ENCODE measurements at places on chromosomes 12 and 14.
A peak's percentile ranks its signal among the peaks of the same experiment; 100 is the strongest.

- no peak for DNase-seq
Observed at GRCh38 chr14:104277416-104278213, 139.2 kb downstream of the KIF26A start.

GRCh38 chr14:37172936-37173614 lies 669 bp upstream of the SLC25A21 start:
- DNase-seq: no peak

DNA sequence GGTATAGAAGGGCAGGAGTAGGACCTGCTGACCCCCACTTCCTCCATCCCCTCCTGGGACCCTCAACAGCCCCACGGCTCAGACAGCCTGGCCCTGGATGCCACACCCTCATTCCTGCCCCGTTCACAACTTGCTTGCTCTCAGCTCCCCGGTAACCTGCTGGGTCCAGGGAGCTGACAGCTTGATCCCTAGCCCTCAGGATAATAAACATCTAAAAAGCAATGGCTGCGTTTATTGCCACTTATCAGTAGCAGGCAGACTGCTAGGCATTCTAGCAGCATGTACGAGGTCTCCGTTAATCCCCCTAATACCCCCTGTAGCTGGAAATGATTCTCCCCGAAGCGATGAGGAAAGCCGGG lies 24.3 kb upstream of the RPLP0 start:
- no peak for DNase-seq

- DNase-seq: no peak
Observed at GRCh38 chr12:106837782-106838181, 63.3 kb downstream of the RIC8B start.

DNA sequence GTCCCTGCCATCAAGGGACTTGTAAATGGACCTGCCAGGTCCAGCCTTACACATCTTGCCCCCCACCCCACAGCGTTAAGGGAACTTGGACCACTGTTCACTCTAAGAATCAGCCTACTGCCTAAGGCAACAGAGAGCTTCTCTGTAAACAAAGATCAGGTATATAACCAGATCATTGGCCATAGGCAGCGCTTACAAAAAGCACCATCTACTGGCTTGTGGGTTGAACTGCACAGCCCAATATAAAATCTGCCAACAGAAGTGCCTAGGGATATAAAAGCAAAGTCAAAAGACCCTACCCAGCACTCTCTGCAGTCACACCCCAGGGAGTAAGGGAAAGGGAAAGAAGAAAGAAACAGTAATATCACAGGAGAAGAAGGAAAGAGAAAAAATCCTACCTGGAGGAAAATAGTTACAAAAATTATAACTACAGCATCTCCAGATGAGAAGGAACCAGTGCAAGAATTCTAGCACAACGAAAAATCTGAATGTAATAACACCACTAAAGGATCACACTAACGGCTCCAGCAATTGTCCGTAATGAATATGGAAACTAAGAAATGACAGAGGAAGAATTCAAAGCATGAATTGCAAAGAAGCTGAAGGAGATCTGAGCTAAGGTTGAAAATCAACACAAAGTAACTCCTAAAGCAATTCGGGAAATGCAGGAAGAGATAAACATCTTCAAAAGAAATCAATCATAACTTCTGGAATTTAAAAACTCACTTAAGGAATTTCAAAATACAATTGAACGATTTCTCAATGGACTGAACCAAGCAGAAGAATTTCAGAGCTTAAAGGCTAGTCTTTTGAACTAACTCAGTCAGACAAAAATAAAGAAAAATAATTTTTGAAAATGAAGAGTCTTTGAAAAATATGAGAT lies 95.2 kb upstream of the PCED1B start:
- DNase-seq: no peak

DNA sequence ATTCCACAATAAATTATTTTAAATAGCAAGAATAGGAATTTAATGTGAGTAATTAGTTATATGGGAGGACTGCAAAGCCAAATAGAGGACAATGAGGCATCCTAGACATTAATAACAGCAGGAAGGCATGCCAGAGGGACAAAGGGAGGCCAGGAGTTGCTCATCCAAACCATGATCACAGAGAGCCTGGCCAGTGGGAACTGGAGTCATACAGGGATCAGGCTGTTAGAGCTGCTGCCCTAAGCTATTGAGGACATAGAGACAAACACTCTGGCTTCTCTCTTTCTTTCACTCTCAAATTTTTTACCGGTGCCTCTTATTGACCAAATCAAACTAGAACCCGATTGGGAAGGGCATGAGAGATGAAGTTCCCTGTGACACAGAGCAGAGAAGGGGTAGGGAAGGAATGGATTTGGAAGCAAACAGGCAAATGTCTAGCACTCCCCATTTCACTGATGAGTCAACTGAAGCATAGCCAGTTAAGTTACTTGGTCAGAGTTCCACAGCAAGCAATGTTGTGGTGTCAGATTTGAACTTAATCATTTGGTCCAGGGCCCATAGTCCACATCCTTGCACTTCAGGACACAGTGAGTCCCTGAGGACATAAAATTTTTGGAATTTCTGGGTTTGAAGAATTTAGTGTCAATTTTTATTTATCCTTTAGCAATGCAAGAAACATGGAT lies 17.9 kb upstream of the CFAP54 start:
- no peak for DNase-seq

DNA sequence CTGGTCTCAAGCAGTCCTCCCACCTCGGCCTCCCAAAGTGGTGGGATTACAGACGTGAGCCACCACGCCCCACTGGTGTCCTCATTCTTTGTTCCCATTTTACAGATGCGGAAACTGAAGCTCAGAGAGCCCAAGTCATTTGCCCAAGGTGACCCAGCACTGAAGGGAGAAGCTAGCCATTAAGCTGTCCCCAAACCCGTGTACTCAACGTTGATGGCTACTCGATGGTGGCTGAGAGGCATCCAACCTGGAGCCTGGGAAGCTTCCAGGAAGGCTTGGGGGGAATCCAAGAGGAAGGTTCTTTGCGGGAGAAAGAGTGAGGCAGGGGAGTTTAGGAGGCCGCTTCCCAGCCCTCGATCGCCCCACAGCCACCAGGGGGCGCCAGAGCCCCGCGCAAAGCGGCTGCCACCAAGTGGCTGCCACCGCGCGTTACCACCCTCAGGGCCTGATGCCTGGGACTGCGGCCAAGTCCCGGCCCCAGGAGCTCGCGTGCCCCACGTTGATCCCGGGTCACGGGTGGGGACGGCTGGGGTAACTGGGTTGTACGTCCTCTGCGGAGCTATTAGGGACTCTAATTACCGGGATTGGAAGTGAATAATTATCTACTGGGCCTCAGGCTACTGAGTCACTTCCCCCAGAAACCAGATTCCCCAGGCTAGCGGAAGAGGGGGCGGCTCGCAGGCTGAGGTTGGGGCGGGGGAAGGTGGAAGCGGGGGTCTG lies 8.8 kb upstream of the SH2B3 start:
- DNase-seq: peak; percentile 70

DNA sequence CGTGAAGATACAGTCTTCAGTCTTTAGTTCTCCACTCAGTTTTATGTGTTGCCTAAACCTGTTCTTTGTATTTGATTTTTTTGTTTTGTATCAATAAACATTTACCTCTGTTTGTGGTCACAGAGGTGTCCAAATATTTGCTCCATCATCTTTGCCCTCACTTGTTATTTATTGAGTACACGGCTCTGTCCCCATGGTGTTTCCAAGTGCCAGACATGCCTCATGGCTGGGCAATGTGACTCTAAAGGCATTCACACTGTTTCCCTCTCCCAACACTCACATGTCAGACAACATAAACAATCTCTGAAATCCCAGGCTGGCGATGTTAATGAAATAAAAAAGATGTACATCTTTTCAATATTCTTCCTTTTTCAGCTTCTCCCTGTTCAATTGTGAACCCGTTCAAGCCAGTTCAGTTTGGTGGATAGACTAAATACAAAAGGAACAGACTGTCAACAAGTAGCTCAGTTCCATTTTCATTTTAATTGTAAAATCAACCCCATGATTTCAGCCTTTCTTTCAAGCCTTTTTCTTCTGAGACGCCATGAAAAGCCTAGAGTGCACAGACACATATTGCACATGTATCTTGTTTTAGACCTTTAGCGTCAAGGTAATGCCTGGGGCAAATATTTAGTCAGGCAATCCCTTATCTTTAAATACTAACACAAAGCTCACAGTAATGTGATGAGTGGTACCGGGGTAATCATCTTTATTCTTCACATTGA lies 680.7 kb downstream of the GALC start:
- DNase-seq: no peak

DNA sequence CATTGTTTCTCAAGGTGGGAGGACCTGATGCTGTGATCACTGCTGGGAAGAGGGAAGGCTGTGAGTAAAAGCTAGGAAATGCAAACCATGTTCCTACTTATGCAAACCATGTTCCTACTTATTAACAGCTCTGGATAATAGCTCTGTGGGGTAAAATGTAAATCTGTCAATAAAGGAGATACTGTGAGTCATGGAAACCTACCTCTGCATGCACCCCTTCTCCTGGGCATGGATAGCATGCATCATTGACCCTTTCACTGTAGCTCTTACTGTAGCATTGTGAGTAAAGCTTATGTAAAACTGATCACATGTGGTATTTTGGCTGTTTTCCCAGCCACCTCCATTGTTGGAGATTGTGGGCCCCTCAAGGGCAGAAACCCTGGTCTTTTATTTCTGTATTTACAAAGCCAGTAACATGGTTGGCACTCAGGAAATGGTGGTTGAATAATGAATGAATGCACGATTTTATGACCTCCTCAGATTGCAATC lies 253.7 kb downstream of the GRIN2B start:
- no peak for DNase-seq

GRCh38 chr12:57810450-57810849 lies 8.1 kb downstream of the AVIL start:
- DNase-seq: no peak

DNA sequence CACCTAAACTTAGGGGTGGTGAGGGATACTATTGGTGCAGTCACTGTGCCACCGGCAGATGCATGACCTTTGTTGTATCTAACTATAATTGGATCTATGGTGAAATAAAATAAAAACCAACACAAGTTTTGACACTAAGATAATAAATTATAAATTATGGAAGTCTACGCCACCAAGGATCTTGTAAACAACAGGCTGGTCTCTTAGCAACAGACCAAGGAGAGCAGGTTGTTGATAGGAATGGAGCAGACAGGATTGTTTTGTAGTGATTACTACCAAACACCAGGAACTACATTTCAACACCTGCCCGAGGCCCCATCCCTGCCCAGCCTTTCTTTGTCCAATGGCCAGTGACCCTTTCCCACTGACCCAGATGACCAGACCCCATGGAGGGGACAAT lies 1178.0 kb downstream of the VRK1 start:
- no peak for DNase-seq

DNA sequence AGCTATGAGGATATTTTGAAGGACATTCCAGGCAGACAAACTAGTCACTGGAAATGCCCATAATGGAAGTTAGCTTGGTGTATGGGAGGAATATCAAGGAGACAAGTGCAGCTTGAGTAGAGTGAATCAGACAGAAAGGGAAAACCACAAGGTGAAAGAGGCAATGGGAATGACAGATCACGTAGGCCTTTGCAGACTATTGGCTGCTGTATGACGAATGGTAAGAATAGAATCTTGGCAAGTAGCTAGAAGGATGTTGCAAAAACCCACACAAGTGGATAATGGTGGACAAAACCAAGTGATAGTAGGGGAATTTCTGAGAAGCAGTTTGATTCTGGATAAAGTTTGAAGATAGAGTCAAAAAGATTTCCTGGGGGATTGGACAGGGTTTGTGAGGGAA lies 196.9 kb upstream of the NOVA1 start:
- DNase-seq: no peak

GRCh38 chr12:41418586-41418985 lies 230.5 kb downstream of the PDZRN4 start:
- DNase-seq: no peak

- DNase-seq: no peak
Observed at GRCh38 chr14:53336729-53337128, 183.6 kb upstream of the DDHD1 start.

DNA sequence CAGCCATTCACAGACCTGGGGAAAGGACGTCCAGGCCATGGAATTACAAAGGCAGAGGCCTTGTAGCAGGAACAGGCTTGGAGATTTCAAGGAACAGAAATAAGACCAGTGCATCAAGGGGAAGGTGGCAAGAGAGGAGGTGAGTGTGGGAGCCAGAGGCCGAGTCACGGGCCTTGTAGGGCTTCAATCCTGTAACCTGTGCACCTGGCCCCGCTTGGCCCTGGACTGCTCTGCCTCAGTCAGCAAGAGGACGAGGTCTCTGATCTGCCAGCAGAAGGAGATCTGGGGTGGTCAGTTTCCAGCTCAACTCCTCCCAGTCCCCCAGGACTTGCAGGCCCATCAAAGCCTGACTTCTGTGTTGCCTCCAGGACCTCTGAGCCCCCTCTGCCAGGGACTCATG lies 200.8 kb downstream of the VRK1 start:
- no peak for DNase-seq

DNA sequence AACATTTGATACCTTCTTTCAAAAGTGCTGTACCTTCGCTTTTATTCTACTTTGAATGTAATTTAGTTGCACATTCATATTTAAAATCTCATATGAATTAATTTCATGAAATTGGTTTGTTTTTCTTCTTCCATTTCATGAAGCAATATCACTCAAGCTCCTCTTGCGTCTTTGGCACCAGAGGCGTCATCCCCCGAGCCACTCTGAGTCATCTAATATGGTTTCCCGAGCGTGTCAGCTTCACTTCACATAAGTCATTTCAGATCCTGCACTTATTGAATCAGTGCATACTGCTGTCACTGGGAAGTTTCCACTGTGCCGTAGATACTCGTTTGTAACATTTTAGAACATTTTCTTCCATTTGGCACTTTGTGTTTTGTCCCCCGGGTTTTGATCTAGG lies 105.6 kb downstream of the SLC25A47 start:
- no peak for DNase-seq

- no peak for DNase-seq
Observed at GRCh38 chr14:99189201-99189801, 82.7 kb downstream of the BCL11B start.

- DNase-seq: no peak
Observed at GRCh38 chr12:120468325-120468820, 1.2 kb downstream of the SRSF9 start.

GRCh38 chr12:102950950-102951619 lies 6.4 kb upstream of the ASCL1 start:
- no peak for DNase-seq

GRCh38 chr14:71180397-71180796 lies 273.1 kb downstream of the PCNX1 start:
- DNase-seq: no peak

- no peak for DNase-seq
Observed at GRCh38 chr12:9760699-9761418, at the start of gene CD69. CD69 (minus strand) TSS chr12:9760901; CDS start chr12:9760820, 81 bp downstream.

- DNase-seq: no peak
Observed at GRCh38 chr14:99955826-99956455, 109.3 kb upstream of the EVL start.

GRCh38 chr12:2323532-2324255 lies 270.9 kb downstream of the CACNA1C start:
- DNase-seq: no peak

GRCh38 chr12:40056373-40056772 lies 49.5 kb downstream of the SLC2A13 start:
- DNase-seq: no peak

DNA sequence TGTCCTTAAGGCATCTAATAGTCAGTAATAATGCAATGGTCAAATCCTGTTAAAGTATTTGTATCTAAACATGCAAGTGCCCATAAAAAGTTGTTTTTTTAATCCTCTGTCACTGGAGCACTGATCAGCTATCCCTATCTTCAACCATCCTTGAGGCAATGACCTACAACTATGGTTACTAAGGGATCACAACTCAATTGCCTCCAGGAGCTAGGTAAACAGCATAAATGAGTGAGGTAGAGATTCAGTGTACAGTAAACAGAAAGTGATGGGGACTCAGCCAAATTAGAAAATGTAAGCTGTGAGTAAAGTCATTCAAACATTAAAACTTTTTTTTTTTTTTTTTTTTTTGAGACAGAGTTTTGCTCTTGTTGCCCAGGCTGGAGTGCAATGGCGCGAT lies 18.6 kb downstream of the SPPL3 start:
- no peak for DNase-seq

Measured in NCI-H2171 (cell line).